Activated naive CD8-positive, alpha-beta T cell treated with anti-CD3 and anti-CD28 coated beads, Interleukin-2, amount 10 ng/mL, durations not matched to agents 7 days and 5 days (primary cell): ENCODE measurements at places on chromosomes 3 and 15.

- DNase-seq = no peak
Measured at GRCh38 chr3:48926425-48927392, 8.1 kb downstream of the ARIH2 start.

DNA sequence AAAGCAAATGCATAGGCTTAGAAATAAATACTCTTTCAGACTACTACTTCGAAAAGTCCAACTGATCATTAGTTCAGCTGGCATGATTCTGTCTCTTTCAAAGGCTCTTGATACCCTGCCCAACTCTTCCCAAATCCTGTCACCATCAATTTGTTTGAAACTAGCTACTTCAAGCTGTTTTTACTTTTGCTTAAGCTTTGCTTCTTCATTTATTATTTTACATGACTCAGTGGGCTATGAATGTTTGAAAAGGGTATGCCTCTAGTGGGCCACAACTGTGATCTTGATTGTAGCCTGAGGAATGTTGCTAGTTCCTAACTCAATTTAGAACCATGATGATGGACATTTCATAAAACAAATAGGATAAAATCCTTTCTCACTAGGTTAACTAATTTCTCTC, 340.8 kb downstream of the NAALADL2 start:
- no peak for DNase-seq

GRCh38 chr3:14170531-14171159, 7.8 kb downstream of the XPC start:
- DNase-seq = no peak

DNA sequence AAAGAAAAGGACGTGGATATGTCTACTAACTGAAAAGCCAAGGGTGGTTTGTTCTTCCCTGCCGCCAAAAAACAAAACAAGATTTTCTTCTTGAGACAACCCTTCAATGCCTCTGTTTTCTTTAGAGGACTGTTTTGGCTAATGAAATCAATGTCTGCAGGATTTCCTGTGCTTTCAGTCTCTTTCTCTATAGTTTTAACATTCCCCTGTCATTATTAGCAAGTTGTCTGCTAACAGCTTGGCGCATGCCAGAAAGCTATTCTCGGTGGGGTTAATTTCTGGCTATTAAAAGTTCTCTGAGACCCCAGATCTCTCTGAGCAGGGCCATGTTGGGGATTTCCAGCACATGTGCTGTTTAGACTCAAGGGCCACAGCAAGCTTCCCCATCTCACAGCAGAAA, 56.7 kb downstream of the ITPR1 start:
- DNase-seq = no peak

DNA sequence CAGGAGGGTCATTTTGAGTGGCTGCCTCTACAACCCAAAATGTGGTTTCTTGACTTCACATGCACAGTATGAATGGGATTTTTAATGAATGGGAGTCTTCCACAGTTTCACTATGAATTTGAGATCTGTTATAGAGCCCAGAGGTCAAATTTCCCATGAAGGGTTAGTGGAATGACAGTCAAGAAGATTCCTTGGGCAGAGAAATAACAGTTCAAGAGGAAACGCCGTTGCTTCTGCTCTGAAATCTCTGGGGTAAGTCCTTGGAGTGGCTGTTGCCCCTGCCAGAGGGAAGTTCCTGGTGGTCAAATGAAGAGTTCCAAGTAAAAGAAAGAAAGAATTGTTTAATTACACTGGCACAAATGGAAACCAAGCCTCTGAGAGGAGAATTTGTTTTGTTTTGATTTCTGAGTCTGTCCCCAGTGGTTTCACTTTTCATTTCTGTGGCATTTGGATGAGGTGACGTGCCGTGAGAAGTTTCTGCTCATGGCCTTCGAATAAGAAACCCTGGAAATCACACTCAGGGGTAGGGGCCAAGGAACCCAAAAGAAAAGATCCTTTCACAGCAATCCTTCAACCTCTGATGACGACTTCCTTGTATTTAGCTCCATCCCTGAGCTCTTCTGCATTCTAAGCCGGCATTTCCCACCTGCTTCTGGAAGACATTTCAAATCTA, 77.5 kb upstream of the IL12A start:
- DNase-seq = no peak

DNA sequence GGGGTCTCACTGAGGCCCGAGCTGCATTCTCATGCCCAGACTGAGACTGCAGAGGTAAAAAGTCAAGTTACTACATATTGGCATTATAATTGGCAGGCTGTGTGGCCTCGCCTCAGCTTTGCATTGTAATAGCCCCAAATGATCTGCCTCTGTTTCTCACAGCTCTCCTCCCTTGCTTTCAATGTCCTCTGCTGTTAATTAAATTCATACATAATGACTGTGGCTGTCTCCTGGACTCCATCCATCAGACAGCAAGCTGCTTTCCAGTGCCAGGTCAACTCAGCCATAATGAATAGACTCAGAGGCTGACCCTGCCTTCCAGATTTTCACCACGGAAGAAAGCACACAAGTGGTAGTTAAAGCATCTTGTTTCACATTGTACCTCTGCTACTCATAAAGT, 7.6 kb upstream of the RTP4 start:
- no peak for DNase-seq

DNA sequence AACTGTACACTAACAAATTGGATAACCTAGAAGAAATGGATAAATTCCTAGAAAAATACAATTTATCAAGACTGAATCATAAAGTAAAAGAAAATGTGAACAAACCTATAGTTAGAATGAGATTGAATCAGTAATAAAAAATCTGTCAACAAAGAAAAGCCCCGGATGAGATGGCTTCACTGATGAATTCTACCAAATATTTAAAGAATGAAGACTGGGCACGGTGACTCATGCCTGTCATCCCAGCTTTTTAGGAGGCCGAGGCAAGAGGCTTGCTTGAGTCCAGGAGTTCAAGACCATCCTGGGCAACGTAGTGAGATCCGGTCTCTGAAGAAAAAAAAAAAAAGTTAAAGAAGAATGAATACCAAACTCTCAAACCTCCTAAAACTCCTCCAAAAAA, 17.7 kb upstream of the AP4E1 start:
- DNase-seq = no peak

DNA sequence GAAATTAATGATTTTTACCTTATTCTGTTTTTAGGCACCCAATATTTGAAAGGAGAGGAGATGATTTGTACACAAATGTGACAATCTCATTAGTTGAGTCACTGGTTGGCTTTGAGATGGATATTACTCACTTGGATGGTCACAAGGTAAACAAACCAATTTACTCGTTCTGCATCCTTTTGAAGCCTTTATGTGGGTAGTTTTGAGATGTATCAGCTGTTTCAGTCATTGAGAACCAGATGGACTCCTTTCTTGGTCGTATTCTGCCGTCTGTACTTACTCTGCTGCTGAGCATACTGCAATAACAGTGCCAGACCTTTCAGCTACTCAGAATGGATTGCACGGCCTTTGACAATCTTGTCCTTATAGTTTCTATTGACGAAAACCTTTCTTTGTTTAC, 13.3 kb downstream of the DNAJB11 start:
- no peak for DNase-seq

DNA sequence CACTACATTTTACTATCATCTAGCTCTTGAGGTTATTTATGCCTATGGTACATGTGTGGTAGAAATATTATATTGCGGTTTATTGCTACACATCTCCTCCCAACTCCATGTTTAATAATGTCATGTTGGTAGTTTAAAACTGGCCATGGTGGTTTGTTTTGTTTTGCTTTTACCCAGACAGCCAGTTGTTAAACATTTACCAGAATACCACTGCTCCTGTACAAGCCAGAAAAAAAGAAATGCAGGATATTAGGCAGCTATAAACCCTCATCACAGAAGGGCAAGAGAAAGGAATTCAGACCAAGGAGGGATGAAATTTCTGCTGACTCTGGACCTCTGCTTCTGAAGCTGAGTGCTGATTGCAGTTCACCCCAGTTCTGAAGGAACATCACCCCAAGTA, 451.8 kb upstream of the IL12A start:
- DNase-seq = no peak

GRCh38 chr15:43927203-43927602, 100.4 kb downstream of the WDR76 start:
- DNase-seq = no peak

DNA sequence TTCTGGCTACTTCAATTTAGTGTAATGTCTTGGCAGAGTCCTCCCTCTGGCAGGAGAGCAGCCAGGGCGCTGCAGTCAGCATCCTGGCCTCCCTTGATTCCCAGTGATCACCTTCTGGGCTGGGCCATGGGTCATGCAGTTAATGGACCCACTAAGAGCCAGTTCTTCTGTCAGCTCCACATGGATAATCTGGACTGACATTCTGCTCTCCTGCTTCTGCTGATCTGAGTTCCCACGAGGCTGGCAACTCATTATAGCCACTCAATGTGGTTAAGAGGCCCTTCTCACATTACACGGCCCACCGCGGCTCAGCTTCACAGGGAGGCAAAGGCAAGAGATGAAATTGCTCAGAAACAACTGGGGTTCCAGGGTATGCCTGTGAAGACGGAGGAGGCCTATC, 94.0 kb downstream of the WDR76 start:
- no peak for DNase-seq

- peak; percentile 26 for DNase-seq
Measured at GRCh38 chr15:70248116-70249025, 150.7 kb upstream of the TLE3 start.

DNA sequence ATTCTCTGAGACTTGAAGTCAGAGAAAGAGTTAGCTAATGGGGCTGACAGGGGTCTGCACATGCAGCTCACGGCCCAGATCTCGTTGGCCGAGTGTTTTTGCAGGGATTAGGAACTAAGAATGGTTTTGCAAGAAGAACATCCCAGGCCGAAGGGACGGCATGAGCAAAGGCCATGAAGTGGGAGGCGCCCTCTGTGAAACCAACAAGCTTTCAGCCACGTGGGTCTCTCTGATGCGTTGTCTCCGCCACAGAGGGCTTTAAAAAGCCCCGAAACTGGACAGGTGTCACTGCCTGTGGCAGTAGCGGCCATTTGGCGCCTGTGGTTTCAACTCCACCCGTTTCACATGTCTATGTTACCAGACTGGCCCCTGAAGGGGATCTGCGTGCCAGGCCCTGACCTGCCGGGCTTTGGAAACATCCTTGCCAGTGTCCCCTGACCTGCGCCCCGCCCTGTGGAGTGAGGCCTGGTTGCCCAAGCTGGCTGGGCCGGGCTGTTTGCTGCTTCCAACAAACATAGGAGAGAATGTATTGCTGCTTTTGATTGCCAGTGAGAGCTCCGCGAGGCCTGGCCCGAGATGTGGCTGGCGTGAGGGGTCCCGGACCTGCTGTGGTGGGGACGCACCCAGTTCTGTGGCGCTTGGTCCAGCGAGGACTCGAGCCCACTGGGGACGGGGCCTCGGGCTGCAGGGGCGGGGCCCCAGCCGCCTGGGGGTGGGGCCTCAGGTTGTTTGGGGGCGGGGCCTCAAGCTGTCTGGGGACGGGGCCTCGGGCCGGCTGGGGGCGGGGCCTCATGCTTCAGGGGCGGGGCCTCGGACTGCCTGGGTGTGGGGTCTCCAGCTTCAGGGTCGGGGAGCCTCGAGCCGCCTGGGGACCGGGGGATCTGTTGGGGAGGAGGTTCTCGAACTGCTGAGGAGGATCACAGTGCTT, 30.4 kb downstream of the GOLGA6L2 start:
- no peak for DNase-seq

GRCh38 chr3:9638939-9639338, 10.4 kb upstream of the MTMR14 start:
- DNase-seq = no peak

GRCh38 chr15:69343133-69343532, 44.4 kb downstream of the PAQR5 start:
- DNase-seq = no peak

- DNase-seq = peak; percentile 51
Measured at GRCh38 chr3:194323785-194324735, 27.1 kb downstream of the CPN2 start.

DNA sequence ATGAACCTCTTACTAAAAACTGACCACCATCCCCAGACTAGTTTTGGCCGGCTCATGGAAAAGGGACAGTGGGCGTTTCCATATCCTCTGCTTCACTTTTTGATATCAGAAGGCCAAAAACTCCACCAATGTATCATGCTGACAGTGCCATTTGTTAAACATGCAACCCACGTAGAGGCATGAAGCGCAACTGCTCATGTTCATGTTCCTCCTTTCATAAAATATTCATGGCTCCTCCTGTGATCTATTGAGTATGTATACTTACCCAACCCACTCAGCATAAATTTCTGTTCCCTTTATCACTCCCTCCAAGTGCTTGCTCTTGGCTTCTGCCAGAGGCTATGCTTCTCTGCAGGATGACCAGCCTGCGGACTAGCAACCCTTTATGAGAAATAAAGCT, 58.7 kb upstream of the TGFBR2 start:
- no peak for DNase-seq

DNA sequence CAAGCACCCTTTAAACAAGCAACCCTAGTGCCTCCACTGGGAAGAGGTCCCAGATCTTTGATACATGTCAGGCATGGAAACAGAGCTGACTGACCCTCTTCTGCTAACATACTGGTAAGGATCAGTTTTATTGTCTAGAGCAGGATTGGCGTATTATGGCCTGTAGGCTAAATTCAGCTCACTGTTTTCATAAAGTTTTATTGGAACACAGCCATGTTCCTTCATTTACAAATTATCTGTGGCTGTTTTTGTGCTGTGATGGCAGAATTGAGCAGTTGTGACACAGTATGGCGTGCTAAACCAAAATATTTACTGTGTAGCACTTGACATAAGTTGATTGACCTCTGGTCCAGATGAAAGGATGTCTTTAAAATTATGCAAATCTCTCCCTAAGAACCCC, 45.0 kb downstream of the WDR76 start:
- DNase-seq = no peak

DNA sequence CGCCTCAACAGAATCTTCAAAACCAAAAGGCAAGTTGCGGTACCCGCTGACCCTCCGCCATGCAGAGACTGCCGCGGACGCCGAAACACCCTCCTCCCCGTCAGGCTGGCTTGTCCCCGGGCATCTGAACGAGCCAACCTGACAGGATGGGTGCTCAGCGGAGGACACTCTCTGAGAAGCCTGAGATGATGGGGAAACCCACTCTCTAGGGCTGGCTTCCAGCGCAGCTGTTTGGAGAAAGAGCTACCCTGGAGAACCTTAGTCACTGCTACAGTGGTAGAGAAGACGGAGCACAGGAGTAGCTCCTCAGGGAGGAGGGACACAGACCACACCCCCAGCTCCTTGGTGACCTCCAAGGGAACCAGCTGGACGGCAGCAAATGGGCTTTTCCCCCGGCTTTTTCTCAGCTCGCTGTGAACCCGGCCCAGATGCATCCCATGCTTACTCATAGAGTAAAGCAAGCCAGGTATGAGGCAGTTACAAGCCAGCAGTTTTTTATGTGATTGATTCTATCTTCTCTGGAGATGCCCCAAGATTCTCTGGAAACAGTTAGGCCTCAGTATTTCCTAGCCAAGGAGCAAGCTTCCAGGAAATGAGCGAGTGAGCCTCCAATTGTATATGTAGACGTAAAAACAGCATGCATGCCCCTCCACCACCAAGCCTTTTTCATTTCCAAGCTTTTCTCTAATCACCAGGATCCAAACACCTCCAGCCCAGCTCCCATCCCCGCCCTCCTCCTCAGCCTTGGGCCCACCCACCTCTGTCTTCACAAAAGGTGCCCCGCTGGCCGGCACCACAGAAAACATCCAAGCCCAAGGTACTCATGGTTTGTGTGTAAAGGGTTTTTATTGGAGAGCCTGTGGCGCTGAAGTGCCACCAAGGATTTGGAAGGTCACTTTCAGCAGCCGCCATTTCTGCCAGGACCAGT, 38.7 kb downstream of the FAM174B start:
- no peak for DNase-seq

- no peak for DNase-seq
Measured at GRCh38 chr3:138724443-138724842, 110.3 kb downstream of the PIK3CB start.

- DNase-seq = no peak
Measured at GRCh38 chr15:85986741-85987140, 92.9 kb upstream of the AGBL1 start.

- peak; percentile 84 for DNase-seq
Measured at GRCh38 chr3:119293871-119294695, at the start of gene ARHGAP31. ARHGAP31 (plus strand) TSS chr3:119294383; CDS start chr3:119294905, 522 bp downstream.
